Liver (tissue), 10 donors: ENCODE measurements at places on chromosomes 3 and 15. TPM values are rescaled to one million over a fixed set of nuclear protein-coding genes. Genes with fewer than 3 reads are reported as not detected.

GRCh38 chr3:46987743-46988401, 8.4 kb downstream of the NBEAL2 start:
- H3K36me3 ChIP-seq, result no peaks in the 10 kb centered on the region
- no peak overlapping the region for H3K4me3 ChIP-seq
- H3K27ac ChIP-seq, result peak overlapping the region; percentile 64
- DNase-seq, result peak; percentile 66
- H3K27me3 ChIP-seq, result no peaks in the 10 kb centered on the region

Gene ARNT2
- total RNA-seq, result 0.75 TPM

DNA sequence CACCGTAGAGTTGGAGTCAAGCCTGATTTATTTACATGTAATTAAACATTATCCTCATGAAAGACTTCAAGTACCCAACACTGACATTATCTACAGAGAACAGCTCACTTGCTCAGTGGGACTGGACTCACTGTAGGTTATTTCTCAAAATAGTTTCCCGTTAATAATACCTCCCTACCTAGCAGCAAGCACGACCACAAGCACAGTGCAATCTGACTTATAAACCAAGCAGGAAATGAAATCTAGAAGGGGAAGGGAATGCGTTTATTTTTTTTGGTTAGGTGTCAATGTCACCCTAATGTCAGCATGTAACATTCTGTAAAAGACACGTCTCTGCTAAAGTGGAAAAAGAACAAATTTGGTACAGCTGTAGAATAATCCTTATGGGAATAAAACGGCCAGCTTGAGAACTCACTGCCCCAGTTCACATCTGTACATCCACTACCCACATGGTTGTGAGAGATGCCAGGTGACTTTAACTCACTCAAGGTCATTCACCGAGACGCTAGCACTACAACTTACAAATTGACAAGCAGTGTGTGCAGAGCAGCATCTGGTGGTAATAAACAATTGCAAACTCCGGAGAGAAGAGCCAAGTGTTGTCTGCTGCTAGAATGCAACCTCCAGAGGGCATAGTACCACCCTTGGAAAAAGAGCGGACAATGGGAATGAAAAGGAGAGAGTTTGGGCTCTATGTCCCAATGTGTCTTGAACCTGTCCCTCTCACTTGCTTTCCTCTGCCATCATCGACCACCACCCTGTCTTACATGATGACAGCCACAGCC, 242.5 kb downstream of the CADPS start:
- no peaks in the 10 kb centered on the region for H3K27me3 ChIP-seq
- H3K4me3 ChIP-seq, result no peak overlapping the region
- H3K27ac ChIP-seq, result no peak overlapping the region

DNA sequence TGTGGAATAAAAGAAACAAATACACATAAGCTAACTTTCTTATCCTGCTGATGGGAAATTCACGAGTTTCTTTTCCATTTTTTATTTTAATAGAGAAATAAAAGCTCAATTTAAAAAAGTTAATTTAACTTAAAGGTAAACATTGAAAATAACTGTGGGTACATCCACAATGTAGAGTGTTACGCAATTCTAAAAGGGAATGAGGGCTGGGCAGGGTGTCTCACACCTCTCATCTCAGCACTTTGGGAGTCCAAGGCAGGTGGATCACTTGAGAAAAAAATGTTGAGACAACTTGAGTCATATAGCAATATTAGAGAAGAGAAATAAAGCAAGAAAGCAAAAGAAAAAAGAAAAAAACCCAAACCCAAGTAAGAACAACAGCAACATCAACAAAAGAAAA, 207.0 kb downstream of the DIPK2A start:
- no peak overlapping the region for H3K4me3 ChIP-seq
- no peaks in the 10 kb centered on the region for H3K36me3 ChIP-seq
- no peak for DNase-seq
- H3K27me3 ChIP-seq, result no peaks in the 10 kb centered on the region

Gene SLITRK3
- total RNA-seq, result 0.05 TPM

DNA sequence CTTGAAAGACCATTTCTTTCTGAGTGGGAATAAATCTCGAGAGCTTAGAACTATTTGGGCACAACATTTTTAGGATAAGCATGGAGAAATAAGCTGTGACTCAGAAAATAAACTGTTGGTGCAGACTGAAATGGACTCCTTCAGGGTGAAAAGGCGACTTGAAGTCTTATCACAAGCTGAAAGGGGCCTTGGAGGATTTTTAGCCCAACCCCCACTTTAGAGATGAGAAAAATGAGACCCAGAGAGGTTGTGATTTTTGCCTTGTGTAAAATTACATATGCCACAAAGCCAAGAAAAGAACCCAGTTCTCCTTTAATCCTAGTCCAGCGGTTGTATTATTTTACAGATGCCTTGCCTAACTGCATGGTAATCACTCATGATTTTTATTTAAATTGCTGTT, 1.5 kb downstream of the ATP1B3 start:
- H3K36me3 ChIP-seq, result no peaks in the 10 kb centered on the region
- peaks cover 20% of the 10 kb centered on the region for H3K4me1 ChIP-seq
- peak overlapping the region; percentile 53 for H3K4me3 ChIP-seq
- H3K27ac ChIP-seq, result no peak overlapping the region
- no peaks in the 10 kb centered on the region for H3K27me3 ChIP-seq
- DNase-seq, result no peak

- no peaks in the 10 kb centered on the region for H3K4me1 ChIP-seq
- no peak for DNase-seq
- H3K27ac ChIP-seq, result no peak overlapping the region
- no peaks in the 10 kb centered on the region for H3K36me3 ChIP-seq
These were observed 992.4 kb downstream of the NAALADL2 start for GRCh38 chr3:175851541-175851940.

- H3K36me3 ChIP-seq, result no peaks in the 10 kb centered on the region
- H3K27ac ChIP-seq, result no peak overlapping the region
- H3K27me3 ChIP-seq, result no peaks in the 10 kb centered on the region
- DNase-seq, result no peak
- H3K4me1 ChIP-seq, result peaks cover 15% of the 10 kb centered on the region
These were observed 38.0 kb downstream of the BBS4 start for GRCh38 chr15:72724028-72724427.

Gene WNT5A
- total RNA-seq, result 1.3 TPM

GRCh38 chr3:84194029-84194428, 764.8 kb upstream of the CADM2 start:
- no peak overlapping the region for H3K4me3 ChIP-seq
- no peak overlapping the region for H3K27ac ChIP-seq
- no peaks in the 10 kb centered on the region for H3K27me3 ChIP-seq
- no peak for DNase-seq

DNA sequence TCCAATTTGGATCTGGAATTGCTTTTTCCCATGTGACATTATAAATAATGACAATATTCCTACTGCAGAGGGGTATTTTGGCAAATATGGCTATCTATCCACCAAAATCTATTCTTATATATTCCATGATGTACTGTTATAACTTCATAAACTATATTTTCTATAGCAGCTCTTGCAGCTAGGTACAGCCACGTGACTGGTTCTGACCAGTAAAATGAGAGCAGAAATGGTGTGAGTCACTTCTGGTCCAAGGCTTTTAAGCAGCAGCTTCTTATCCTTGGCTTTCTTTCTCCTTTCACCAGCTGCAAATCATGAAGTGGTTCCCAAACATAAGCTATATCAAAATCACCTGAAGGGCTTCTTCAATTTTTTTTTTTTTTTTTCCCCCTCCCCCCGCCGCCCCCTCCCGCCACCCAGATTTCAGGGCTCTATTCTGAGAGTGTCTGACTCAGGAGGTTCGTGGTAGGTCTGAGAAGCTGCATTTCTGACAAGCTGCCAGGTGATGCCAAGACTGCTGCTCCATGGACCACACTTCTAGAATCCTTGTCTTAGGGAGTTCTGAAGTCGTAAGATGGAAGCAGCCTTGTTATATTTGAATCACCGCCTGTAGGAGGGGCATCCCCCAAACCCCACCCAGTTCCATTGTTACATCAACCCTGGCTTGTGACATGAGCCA, 357.5 kb downstream of the CHST2 start:
- no peak overlapping the region for H3K27ac ChIP-seq
- DNase-seq, result no peak
- H3K4me3 ChIP-seq, result no peak overlapping the region
- no peaks in the 10 kb centered on the region for H3K27me3 ChIP-seq
- no peaks in the 10 kb centered on the region for H3K4me1 ChIP-seq

- peak; percentile 22 for DNase-seq
- H3K27me3 ChIP-seq, result no peaks in the 10 kb centered on the region
- H3K36me3 ChIP-seq, result no peaks in the 10 kb centered on the region
These were observed 32.1 kb downstream of the KY start for GRCh38 chr3:134618478-134619300.

DNA sequence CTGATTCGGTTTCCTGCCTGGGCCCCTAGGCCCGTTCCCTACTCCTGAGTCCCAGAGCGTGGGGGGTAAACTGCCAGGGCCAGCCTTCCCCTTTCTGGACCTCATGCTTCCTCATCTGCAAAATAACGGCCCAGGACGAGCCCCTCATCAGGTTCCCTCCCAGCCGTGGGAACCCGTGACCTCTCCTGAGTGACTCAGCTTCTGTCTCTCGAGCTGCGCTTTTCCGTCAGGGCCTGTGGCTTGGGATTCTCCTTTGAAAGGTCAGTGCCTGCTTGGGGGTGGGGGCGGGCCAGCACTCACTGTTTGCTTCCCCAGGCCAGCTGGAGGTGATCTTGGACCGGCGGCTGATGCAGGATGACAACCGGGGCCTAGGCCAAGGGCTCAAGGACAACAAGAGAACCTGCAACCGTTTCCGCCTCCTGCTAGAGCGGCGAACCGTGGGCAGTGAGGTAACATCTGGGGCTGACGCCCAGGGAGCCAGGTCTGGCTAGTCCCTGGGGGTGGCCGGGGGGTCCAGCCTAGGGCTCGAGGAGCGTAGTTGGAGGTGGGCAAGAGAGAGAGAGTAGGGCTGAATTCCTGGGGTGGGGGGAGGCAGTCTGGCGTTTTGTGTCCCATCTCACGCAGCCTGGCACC, 12.8 kb downstream of the MAN2A2 start:
- no peak for DNase-seq
- no peaks in the 10 kb centered on the region for H3K4me1 ChIP-seq
- no peaks in the 10 kb centered on the region for H3K27me3 ChIP-seq

DNA sequence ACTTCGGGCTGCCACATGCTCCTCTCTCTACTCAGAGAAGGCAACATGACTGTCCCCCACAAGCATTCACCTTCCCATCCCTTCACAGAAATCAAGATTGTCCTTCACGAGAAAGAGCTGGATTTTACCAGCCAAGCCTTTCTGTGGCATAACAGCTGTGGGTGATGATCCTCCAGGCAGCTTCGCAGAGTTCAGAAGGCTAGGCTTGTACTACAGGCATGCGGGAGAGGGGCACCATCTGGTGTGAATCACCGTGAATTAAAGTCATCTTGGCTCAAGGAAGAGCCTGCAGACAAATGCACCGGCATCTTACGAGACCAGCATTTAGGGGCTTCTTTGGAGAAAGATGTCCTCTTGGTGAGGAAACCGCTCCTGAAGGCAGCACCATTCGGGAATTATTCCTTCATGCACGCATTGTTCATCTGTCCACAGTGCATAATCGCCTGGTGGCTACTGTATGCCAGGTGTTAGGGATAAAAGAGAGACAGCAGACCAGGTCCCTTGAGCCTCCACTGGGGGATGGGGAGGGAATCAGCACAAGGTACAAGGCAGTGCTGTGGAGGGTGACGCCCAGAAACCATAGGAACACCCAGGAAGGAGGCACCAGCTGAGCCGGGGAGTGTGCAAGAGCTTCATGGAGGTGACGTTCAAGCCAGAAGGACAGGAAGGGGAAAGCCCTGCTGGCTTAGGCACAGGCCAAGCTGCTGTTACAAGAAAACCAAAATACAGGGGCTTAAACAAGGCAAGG, 108.6 kb downstream of the TMEM266 start:
- H3K36me3 ChIP-seq, result no peaks in the 10 kb centered on the region
- H3K27me3 ChIP-seq, result no peaks in the 10 kb centered on the region

Gene GUCA1C
- not detected for total RNA-seq

Gene GJD2
- total RNA-seq, result not detected

Gene RAB43
- 20.7 TPM for total RNA-seq

GRCh38 chr3:14118400-14119381, 6.0 kb downstream of the CHCHD4 start:
- peaks cover 21% of the 10 kb centered on the region for H3K4me1 ChIP-seq
- DNase-seq, result peak; percentile 44
- H3K36me3 ChIP-seq, result peaks cover 2% of the 10 kb centered on the region

DNA sequence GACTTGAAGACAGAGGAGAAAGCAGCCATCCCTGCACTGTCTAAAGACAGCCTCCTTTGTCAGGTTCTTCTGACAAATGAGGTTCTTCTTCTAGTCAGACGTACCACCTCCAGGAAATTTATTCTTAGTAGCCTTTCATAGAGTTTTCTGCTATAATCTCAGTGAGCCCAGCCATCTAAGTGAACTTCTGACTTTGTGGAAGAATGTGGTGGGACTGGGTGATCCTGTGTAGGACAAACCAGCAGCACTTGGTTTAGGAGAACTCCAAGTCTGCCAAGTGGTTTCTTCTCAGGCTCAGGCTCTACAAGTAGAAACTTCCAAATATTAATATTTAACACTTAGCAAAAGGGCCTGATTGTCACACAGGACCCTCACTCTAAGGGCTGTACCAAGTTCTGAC, 52.1 kb downstream of the TIPARP start:
- no peaks in the 10 kb centered on the region for H3K4me1 ChIP-seq
- DNase-seq, result no peak
- H3K27ac ChIP-seq, result no peak overlapping the region

DNA sequence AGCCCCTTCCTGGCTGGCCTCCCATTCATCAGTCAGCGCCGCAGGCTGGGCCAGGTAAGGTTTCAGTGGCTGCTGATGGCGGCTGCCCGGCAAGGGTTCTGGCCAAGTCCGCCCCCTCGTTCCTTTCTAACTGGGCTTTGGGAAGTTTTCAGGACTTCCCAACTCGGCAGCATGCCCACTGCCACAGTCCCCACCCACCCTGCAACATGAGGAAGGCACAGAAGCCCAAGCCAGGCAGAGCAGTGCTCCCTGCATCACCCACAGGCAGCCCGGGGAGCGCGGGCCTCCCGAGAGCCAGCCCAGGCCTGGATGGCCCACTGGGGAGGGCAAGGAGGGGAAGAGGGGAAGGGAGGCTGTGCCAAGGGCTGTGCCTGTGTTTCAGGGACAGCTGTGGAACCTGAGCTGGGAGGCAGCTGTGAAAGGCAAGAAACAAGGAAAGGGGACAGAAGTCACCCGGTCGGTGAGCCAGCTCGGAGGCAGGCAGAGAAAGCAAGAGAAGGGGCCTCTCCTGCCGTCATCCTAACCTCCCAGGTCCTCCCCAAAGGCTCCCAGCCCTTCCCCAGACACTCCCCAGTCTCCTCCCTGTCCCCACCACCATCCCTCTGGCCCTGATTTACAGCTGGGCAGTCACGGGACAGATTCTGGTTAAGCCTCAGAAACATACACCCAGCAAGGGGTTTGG, 73.9 kb downstream of the CPN2 start:
- H3K4me1 ChIP-seq, result peaks cover 13% of the 10 kb centered on the region
- no peak overlapping the region for H3K4me3 ChIP-seq
- peak overlapping the region; percentile 68 for H3K27ac ChIP-seq
- no peaks in the 10 kb centered on the region for H3K36me3 ChIP-seq

- DNase-seq, result no peak
- H3K36me3 ChIP-seq, result peaks cover 4% of the 10 kb centered on the region
- H3K4me1 ChIP-seq, result peaks cover 1% of the 10 kb centered on the region
- no peak overlapping the region for H3K4me3 ChIP-seq
- no peak overlapping the region for H3K27ac ChIP-seq
These were observed 37.6 kb downstream of the TMCC1 start for GRCh38 chr3:129855832-129856419.

Gene KLHDC8B
- 17.1 TPM for total RNA-seq
